ENCODE measurements at places on chromosomes 1 and 21.

DNA sequence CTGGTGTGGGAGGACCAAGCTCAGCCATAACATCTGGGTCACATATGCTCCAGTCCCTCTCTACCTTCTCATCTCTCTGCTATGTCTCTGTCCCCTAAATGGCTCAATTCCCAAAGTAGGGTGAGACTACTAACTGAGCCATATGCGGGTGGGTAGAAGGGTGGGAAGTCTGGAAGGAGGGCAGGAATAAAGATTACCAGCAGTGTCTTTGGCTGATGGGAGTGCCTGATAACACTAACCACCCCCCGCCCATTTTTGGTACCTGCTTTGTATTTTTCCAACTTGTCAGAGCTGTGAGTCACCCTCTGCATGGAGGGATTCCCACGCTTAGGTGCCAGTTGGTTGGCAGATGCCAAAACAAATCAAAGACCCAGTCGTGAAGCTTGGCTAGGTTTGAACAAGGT is 14.9 kb upstream of the SSBP3 start:
- no peak for DNase-seq

DNA sequence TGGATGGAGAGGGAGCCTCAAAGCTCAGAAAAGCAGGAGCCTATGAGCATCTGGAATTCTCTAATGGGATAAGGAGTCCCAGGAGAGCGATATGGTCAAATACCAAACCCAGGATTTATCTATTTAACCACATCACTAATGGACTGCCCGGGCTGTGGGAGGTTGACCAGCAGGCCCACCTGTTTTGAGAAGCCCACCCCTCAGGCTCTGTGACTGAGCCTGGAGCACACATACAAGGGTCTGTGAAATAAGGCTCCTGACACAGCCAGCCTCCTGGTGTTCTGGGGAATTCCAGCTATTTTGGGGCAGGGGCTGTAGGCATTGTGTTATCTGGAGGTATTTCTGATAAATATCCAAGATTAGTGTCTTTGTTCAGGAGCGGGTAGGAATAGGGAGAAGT is 132.0 kb upstream of the C1orf21 start:
- no peak for DNase-seq

DNA sequence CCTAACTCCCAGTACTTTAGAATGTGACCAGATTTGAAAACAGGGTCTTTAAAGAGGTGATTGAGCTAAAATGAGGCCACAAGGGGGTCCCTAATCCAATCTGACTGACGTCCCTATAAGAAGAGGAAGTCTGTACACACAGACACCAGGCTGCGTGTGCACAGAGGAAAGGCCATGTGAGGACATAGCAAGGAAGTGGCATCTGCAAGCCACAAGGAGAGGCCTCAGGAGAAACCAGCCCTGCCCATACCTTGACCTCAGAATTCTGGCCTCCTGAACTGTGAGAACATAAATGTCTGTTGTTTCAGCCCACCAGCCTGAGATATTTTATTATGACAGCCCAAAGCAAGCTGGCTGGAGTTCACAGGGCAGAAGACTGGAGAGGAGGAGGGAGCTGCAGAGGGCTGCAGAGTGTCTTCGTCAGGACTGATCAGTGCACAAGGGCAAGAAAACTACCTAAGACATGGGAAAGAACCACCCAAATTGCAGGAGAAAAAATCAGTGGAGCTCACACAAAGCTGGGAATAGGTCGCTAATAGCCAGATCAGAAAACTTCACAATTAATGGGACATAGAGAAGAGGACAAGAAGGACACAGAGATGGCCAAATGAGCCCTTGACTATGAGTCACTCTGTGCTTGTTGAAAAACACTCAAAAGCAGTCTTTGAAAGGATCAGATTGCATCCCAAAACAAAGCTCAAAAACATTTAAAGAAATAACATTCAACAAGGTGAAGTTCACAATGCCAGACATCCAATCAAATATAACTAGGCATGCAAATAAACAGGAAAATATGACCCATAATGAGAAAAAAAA is 14.1 kb upstream of the WNT9A start:
- no peak for DNase-seq

DNA sequence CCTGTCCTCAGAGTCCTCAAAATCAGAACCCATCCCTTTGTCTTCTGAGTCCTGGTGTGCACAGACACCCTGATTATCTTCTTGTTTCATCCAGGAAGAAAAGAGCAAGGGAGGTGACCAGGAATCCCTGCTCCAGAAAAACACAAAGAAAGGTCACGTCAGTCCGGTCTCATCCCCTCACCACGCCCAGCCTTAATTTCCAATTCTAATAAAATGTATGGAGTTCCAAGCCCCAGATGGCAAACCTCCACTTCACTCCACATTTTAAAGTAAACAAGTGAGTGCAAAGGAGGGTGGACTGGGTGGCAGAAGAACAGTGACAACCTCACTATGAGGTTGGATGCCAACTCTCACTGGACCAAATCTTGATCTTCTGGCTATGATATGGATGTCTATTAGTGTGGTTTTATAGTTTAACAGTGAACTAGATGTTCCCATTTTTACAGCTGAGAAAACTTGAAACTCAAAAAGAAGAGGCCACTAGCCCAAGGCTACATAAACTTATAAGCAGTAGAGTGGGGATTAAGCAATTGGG is 22.0 kb downstream of the ZNF697 start:
- no peak for DNase-seq

GRCh38 chr1:17102232-17102631 is 17.0 kb downstream of the PADI2 start:
- no peak for DNase-seq

- DNase-seq, result peak; percentile 21
These were observed 33.9 kb downstream of the APP start for GRCh38 chr21:26136671-26137070.

DNA sequence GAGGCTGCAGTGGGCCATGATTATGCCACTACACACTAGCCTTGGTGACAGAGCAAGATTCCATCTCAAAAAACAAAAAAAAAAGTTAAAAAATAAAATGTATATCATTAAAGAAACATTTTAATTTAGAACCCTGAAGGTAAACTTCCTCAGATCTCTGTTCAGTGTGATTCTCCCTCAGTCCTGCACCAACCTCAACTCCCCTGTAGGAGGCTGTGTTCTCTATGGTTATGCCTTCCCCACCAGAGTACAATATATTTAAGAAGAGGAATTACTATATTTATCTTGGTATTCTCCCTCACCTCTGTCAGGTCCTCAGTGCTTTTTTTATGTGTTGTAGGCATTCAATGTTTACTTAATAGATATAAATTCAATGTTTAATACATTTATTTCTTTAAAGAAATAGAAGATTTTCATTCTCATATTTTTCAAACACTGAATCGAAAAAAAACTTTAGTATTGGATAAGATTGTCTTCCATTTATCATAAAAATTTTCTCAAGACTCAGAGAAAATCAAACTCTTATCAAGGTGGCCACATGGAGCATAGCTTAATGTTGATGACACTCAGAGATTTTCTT is 4.8 kb upstream of the LRRC8B start:
- peak; percentile 26 for DNase-seq

DNA sequence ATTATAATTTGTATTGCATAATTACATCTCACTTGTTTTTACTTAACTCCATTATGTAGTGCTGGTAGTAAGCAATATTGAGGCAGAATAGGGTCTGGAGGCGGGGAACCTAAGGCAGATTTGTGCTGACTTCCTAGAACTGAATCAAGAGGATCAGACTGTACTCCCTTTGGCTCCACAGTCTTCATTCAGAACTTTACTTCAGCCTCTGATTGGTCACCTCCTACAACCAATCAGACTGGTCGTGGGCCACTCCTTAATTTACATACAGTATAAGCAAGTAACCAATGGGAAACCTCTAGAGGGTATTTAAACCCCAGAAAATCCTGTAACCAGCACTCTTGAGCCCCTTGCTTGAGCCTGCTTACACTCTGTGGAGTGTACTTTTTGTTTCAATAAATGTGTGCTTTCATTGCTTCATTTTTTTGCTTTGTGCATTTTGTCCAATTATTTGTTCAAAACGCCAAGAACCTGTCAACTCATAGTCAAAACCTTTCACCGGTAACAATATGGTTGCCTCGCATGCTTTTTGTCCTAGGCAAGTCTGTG is 31.6 kb downstream of the ZBTB8OS start:
- no peak for DNase-seq

GRCh38 chr1:147641291-147641690 is 29.0 kb downstream of the ACP6 start:
- no peak for DNase-seq

GRCh38 chr1:218556016-218556415 is 210.9 kb downstream of the TGFB2 start:
- DNase-seq, result no peak

DNA sequence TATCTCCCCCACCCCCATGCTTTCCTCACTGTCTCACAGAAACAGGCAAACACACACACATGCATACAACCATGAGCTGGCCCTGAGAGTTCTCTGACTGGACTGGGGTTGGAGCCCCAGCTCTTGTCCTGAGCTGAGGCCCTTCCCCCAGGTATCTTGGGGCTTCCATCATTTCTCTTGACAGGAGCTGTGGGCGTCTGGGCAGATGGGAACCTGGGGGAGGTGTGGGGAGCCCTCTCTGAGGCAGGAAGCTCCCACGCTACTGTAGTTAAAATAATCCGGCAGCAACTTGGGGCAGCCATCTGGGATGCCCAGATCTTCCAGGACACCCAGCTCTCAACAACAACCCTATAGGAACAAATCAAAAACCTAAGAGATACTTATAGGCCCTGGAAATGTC is 2.7 kb upstream of the KIF21B start:
- DNase-seq, result no peak

GRCh38 chr1:154272217-154272998 is at the start of gene HAX1:
Gene HAX1, plus strand, starts transcription at chr1:154272629. Its CDS starts 95 bp downstream, at chr1:154272724.
- peak; percentile 72 for DNase-seq

DNA sequence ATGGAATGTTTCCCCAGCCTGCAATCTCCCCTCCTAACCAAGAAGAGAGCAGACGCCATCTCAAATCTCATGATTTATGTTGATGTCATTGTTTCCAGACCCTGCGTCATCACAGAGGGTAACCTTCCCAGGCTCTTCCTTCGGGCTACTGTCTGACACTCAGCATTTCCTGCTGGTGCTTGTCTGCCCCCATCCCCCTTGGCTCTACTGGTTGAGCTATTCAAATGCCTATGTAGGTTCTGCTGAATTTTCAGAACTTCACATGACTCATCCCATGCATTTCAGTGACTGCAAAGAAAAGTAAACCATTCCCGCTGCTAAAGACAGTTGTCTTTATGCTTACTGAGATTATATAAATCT is 24.8 kb upstream of the ITPKB start:
- DNase-seq, result no peak

DNA sequence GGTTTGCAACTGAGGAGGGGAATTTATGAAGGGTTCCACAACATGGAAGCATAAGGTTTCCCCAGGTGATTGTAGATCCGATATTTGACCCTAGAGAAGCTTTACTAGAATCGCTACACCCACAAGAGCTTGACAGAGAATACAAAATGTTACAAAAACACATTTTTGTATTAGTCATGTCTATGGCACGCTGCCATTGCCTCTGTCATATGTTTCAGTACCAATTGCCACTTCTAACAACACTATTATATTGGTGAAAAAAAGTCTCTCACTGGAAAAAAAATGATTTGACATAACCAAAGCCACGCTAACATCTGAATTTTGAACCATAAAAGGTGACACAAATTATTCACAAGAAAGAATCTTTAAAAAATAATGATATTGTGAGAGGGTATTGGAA is 214.5 kb downstream of the KCNT2 start:
- DNase-seq, result no peak

DNA sequence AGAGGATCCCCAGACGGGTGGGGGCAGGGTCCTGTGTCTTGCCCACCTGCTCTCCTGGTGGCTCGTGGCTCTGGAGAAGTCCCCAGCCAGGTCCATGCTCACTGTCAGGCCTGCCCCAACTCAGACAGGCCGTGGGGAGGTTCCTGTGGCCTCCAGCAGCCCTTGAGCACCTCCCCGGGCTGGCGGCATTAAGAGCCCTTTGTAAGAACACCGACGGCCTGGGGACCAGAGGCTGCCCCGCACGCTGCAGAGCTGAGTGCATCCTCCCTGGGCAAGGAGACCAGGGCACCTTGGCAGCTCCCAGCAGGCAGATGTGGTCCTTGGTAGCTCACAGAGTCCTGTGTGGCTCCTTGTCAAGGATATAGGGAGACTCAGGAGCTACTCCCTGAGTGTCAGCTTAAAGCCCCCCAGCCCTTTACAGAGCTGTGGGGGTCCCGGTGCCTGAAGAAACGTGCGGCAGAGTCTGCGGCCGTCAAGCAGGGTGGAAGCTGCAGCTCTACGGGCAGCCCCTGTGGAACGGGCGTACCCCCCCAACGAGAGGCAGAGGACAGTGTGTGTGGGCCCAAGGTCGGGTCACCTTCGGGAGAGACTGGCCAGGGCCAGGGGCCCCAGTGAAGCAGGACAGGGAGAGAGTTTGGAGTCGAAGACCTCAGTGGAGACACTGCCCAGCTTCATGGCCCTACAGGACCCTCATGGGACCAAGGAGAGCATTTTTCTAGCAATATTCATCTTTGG is 118.6 kb downstream of the PRDM16 start:
- no peak for DNase-seq

DNA sequence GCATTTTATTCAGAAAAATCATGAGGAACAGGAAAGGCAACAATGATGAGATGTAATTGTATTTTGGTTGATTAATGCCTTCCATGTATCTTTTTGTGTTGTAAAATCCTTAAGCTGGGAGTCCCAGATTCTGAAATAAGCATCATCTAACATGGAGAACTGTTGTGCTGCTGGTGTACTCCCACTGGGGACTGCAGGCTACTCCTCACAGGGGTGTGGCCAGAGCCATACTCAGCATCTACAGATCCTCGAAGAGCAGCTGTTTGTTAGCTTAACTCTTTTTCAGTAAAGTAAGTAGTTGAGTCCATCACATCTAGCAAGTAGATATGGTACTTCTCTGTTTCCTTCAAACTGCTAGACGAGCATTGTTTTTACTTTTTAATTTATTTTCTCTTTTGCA is 358.0 kb downstream of the BRINP3 start:
- no peak for DNase-seq

GRCh38 chr1:59720326-59721115 is 94.2 kb upstream of the HOOK1 start:
- no peak for DNase-seq

DNA sequence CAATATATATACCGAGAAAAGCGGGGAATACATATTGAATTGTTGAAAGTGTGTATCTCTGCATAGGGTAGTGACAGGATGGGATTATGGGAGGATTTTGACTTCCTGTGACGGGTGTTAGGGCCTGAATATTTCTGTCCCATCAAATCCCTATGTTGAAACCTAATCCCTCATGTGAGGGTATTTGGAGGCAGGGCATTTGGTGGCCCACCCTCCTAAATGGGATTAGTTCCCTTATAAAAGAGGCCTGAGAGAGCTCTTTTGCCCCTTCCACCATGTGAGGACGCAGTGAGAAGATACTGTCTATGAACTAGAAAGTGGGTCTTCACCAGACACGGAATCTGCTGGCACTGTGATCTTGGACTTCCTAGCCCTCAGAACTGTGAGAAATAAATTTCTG is 137.3 kb downstream of the ZSCAN20 start:
- no peak for DNase-seq

DNA sequence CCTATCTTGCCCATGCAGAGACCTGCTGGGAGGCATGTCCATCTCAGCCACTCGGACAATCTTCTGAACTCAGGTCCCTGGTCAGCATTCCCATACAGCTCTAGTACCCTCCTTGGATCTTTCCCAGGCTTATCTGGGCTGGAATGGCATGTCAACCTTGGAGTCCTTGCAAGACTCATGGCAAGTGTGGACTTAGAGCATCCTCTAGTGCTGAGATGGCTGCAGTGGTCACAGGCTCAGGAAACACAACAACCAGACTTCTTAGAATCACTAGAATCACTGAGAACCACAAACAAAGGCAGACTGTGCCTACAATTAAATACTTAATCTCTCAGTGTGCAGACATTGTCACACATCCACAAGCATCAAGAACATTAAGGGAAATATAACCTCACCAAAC is 73.1 kb upstream of the TSHB start:
- DNase-seq, result no peak

GRCh38 chr1:203797216-203797615 is 1.8 kb downstream of the ZBED6 start:
- no peak for DNase-seq

All from GM12892 (cell line).